H9 (cell line): ENCODE measurements at places on chromosomes 3 and 15.

- DNase-seq: no peak
Measured at GRCh38 chr15:83107841-83108181, 366 bp downstream of the TM6SF1 start.

GRCh38 chr3:126850370-126851085, 132.4 kb upstream of the PLXNA1 start:
- DNase-seq: peak; percentile 91

DNA sequence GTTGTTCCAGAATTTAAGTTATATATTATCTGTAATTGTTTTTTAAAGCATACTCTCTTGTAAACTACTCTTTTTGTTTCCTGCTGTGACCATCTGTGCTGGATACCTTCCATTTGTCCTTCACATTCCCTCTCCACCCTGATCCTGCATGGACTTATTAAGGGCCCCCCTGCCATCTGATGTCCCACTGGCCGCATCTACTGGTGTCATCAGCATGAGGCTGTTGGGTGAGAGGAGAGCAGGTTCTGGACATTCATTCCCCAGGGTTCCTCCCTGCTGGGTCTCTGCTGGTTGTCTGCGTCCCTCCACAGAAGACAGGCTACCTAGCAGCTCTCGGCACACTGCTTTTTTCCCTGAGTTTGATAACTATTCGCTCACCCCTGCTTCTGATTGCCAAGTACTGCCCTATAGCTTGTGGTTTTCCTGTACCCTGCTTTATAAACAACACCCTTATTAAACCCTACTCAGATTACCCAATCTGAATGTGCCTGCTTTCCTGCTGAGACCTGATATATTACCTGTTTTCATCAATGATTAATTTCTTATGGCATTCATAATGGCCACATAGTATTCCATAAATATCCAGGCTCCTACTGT, 7.7 kb downstream of the CMTM8 start:
- DNase-seq: no peak

DNA sequence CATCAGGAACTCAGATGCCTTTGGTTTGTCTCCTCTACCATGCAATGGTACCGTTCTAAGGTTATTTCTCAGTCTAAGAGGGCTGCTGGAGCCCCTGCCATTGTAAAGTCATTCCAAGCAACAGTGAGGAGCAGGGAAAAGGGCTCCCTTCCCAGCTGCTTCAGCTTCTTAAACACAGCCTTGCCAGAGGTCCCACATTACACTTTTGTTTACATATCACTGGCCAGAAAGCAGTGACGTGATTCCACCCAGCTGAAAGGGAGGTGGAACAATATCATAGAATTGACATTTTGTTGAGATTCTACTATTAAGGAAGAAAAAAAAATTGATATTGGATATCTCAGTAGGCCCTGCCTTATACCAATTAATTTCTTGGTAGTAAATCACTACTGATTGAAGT, 194.6 kb downstream of the SUCLG2 start:
- no peak for DNase-seq

DNA sequence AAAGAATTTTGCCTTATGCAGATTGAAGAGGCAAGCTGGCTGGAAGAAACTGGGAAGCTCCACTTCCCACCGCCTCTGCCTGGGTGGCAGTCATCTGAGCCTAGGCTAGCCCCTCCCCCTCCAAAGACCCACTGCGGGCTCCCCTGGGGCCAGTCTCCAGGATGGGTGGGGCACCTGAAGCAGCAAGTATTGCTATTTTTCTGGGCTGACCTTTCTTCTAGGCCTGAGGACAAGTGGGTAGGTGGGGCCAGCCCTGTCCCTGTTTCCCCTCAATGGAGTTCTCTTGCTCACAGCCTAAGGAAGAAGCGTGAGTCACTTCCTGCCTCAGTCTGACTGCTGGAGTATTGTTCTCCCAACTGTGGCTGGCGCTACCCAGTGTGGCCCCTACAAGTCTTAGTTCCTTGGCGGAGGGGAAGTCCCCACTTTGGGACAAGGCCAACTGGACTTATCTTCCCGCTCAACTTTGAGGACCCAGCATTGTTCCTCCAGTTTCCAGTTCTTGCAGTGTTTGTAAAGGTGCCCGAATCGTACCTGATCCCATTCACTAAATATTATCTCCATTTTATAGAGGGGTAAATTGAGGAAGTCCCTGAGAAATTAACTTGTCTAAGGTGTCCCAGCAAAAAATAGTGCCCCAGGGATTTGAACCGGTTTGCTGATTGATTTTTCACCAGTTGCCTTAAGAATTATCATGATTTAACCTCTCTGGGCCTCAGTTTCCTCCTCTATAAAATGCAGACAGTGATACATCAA, 1.4 kb downstream of the FURIN start:
- DNase-seq: peak; percentile 84

- DNase-seq: no peak
Measured at GRCh38 chr3:58084166-58084565, 75.9 kb downstream of the FLNB start.

DNA sequence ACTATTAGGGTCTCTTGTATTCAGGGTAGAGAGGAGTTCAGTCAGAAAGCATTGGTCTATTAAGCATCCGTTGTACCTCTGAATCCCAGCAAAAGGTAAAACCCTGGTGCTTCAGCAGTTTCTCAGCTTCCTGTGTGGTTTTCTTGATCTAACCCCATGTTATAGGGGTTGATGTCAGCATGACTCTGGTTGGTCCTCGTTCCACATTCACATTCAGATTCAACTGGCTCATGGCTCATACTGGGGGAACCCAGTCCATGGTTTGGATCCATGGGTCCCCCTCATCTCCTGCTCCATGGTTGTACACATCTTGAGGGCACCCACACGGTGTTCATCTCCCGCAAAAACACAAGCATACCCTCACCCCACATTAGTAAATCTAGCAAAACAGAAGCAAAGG, 47.7 kb upstream of the C2CD4B start:
- no peak for DNase-seq

GRCh38 chr3:47456984-47457383, 18.8 kb downstream of the SCAP start:
- DNase-seq: no peak

DNA sequence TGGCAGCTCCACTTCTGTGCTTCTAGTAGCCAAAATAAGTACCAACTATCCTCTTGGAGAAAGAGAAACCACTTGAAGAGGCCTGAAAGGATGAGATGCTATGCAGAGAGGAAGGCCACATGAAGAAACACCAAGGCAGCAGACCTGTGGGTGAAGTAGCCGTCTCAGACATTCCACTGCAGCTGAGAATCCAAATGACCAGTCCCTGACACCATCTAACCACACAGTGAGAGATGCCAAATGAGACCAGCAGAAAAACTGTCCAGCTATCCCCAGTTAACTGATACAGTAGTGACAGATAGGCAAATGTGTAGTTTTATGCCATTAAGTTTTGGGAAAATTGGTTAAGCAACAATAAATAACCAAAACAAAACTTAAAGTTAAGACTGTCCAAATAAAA, 47.9 kb upstream of the ZSCAN2 start:
- DNase-seq: no peak

DNA sequence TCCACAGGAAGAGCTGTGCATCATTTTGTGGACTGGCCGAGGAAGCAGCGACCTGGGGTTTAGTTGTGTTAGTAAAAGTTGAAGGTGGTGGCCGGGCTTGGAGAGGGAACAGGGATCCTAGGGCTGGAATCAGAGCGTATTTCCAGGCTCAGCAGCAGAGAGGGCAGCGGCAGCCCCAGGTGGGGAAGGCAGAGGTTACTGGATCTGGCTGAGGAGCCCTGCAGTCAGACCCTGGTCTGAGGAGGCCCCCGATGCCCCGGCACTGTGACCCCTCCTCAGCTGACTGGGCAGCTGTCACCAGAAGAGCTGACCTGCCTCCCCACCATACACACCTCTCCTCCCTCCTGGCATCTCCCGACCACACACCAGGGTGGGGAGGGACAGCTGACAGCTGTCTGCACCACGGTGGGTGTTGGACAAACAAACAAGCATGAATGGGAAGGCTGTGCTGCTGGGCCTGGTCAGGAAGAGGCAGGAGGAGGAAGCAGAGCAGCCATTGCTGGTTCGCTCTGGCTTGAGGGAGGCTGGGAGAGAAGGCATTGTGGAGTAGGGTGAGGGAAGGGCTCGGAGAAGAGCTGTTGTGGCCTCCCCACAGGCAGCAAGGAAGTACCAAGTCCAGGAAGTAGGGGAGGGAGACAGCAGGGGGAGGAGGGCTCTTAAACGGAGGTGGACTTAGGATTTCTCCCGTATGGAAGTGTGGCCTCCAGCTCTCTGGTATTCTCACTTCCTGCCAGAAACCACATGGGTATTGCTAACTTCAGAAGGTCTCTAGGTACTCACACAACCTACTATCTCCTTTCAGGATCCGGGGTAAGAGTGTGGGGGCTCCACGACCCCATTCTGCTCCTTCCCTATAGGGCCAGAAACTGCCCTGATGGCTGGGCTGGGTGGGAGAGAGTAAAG, 49.5 kb upstream of the HACD2 start:
- DNase-seq: no peak

- no peak for DNase-seq
Measured at GRCh38 chr3:133295944-133296917, 103.6 kb upstream of the BFSP2 start.

DNA sequence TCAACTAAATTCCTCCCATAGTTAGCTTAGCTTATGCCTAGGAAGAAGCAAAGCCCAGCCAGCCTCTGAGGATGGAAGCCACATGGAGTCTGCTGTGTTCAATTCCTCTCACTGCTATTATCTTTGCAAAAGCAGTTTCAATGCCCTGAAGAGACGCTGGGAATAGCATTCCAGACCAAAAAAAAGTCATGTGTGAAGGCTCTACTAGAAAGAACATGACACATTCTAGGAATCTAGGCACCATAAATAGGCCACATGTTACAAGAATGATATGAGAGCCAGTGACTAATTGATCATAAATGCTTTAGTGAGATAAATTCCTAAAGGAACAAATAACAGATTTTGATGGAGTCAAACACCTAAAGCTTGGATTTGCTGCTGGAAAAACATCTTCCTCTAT, 800.8 kb downstream of the TUSC7 start:
- no peak for DNase-seq

- DNase-seq: no peak
Measured at GRCh38 chr3:41836360-41837134, 125.4 kb downstream of the ULK4 start.

- DNase-seq: no peak
Measured at GRCh38 chr3:186457236-186457635, 86.9 kb downstream of the CRYGS start.

DNA sequence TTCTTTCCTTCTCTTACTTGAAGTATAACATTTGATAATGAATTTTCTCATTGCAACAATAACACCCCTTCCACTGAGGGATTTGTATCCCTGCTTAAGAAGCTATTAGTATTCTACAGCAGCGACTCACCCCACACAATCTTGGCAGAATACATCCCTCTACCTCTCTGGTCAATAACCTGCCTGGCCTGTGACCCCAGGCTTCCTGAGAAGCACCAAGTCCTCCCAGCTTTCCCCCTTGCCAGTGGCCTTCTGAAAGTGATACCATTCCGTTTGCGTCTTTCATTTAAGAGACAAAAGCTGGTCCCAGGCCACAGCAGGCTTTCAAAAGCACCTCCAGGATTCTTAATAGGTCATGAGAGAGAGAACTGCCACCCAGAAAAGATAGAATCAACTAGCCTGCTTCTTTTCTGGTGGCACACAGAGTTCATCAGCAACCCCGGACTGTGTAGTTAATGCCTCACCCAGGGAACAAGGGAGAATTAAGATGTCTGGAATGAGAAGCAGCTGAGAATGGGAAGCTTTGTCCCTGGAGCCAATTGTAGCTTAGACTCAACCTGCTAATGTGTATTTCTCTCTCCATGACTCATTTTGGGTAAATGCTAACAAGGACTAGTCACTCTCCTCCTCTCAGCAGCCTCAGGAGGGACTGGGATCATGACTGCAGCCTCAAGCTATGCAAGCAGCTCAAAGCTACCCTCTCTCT, 101.0 kb upstream of the CPNE4 start:
- DNase-seq: peak; percentile 38

DNA sequence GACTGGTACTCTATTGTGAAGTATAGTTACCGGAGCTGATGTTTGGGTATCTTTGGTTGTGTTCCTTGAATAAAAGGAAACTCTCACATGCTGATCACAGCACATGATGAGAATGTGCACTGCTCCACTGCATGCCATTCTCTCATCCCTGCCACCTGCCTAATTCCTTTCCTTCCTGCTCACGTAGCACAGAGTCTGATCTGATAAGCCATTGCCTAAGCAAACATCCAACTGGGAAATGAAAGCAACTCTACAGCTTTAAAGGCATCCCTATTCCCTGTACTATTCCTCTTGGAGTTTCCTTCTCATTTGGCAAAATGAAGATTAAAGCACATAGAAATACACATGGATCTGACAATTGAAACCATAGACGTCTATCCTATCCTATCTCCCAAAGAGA, 359.8 kb downstream of the C3orf38 start:
- DNase-seq: no peak

GRCh38 chr3:159867372-159867771, 121.3 kb upstream of the IL12A start:
- no peak for DNase-seq

DNA sequence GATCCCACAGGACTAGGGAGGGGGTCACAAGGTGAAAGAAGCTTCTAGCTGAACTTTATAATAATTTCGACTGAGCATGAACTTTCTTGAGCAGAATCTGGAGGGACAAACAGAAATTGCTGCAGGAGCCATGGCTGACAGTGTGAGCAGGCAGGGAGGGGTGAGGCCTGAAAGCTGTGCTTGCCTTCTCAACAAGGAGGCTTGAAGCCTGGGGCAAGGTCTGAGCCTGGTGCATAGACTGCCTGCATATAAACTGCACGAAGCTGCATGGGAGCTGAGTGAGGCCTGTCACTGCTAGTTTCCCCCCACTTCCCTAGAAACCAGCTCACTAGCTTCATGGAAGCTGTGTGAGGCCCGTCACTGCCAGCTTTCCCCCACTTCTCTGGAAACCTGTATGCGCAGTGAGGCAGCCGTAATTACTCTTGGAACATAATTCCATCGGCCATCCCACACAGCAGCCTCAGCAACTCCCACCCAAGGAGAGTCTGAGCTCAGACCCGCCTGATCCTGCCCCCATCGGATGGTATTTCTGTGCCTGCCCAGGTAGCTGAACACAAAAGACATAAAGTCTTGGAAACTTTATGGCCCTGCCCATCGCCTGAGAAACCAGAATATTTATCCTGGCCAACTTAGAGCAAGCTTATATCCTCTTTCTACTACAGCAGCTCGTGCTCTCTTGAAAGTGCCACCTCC, 136.5 kb downstream of the PLCH1 start:
- no peak for DNase-seq

DNA sequence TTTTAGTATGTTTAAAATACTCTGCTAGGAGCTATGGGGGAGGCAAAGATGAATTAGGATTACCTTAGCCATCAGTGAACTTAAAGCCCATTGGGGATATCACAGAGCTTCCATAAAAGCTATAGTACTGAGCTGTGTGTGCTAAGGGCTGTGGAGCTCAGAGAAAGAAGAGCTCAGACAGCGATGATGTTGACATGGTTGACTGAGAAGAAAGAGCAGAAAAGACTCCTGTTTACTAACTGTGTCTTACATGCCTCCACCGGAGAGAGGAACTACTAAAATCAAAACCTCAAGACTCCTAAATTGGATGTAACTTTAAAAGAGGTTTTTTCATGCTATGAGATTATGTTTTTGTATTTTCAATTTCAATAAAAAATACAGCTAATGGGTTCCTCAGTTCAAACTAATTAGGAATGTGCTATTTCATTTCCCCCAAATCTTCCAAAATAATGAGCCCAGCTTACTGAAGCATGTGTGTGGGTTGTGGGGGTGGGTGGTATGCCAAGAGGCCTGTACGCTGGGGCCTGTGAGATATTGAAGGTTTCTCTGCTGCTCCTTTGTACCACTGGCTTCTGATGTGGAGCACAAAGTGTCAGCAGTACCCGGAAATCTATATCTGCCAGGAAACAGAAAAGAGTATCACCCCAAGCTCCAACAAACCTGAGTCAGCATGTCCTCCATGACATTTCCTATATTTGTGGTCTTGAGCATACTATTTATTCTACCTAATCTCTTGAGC, 22.7 kb downstream of the DGKG start:
- no peak for DNase-seq
